ENCODE measurements at places on chromosomes 4 and X.

DNA sequence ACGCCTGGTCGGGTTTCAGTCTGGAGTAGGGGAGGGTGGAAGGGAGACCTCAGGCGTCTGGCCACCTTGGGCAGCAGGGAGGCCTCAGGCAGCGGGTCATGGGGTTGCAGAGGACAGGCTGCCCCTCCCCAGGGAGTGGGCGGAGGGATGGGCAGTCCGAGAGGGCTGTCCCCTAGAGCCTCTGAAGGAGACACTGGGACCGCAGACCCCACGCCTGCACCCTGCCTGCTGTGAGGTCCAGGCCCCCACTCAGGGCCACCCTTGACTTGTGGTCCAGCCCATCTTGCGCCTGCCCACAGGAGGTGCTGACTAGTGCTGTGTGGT lies 16.5 kb downstream of the FGFRL1 start:
- no peak for DNase-seq

DNA sequence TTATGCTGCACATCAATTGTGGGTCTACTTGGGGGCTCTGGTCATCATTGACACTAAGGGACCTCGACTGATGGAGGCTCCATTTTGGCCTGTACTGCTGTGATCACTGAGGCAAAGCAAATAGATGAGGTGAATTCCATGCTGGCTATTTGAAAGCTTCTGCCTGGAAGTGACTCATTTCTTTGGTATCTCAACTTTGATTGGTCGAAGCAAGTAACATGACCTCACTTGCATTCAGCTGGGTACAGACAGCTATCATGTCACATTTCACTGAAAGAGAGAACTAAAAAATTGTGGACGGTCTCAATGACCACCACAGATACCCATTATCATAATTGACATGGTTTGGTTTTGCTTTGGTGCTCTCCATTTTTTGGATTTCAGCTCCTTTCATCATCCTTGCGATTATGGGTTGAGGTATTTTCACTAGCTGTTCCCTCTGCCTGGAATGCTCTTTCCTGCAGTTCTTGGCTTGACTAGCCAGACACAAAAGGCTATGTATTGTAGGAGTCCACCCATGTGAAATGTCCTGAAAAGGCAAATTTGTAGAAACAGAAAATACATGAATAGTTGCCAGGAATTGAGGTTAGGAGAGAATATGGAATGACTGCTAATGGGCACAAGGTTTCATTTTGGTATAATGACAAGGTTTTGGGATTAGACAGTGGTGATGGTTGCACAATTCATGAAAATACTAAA lies 369.2 kb upstream of the LCORL start:
- no peak for DNase-seq

DNA sequence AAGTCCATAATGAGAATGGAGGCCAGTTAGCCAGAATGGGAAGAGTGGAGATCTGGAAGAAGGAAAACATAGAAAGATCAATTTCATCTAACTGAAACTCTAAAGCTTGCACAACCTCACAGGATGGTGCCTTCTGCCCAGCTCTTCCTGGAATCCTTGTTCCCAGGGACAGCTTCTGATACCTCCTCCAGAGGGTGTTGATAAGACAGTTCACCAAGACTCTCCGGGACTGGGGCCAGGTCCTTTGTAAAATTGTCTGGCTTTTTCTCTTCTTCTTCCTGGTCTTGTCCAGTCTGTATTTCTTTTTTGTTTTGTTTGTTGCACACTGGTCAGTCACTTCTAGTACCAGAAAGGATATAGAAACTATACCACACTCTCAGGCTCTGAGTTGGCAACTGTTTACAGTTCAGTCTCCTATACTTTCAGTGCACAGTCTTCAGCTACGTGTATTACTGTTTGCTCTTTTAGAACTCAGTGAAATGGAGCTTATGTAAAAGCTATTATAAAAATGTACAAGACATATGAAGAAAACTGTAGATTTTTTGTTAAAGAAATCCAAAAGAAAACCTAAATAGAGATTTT lies 142.8 kb upstream of the RPL34 start:
- DNase-seq: no peak

DNA sequence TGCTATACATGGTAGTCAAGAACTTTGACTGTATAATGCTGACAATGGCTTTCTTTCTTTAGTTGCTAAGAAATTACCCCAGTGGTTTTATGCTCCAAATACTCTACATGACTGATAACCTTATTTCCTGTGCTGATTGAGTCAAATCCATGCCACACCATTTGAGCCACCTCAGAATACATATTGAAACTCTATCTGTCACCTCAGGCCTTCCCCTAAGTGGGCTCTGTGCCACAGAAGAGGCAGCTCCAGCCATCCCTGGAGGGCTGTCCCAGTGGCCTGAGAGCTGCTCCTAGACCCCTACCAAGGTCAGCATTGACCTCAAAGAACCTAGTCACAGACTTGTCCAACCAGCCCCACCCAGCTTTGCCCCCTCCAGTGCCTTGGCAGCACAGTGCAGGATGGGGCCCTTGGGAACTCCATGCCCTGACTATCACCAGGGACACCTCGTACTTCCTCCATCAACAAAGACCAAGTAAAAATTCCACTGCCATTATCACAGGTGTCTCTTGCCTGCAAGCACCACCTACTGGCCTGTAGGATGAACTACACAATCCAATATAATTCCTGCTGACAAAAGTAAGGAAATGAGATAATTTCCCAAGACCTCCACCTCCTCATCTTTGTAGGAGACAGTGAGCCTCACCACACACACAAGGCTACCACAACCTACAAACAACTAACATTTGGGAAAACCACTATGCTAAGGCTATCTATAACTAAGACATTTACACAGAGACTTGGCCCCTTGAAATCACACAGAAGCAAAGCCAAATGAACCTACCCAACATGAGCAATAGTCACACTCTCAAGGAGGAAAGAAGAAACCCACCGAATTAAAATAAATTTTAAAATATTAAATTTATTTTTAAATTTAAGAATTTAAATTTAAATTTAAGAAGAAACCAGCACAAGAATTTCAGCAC lies 239.9 kb downstream of the NKX6-1 start:
- DNase-seq: no peak

DNA sequence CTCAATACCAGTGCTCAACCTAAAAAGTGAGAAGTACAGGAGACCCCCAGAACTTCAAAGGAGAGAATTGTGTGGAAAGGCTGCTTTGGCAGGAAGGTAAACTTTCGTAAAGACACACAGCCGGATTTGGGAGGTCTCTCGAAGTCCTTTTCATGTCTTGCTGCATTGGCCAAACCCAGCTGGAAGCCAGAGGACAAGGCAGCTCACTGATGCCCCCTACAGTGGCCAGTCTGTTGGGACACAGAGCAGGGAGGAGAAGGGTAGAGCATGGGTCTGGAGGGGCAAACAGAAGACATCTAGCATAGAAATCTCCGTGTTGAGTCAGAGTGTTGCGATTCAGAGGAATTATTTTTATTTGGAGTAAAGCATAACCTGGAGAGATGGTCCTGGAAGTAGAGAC lies 198.9 kb downstream of the ANK2 start:
- peak; percentile 3 for DNase-seq

- no peak for DNase-seq
These were observed 278.3 kb downstream of the PCDH18 start for GRCh38 chr4:137253949-137254348.

DNA sequence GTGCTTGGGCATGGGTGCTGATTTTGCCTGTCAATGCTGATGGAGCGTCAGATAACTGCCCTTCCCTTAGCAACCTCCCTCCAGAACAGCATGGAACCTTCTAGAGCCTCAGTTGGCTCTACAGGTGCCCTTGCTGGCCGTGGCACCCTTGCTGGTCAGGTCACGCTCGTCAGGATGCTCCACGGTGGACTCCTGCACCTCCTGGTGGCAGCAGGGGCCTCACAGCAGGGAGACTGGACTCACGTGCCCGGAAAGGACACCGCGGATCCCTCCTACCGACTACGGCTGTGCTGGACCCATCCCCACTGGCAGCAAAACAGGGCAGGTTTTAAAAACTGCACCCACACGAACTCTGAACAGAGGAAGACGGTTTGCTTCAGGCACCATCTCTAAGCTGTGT lies 82.1 kb upstream of the AFAP1 start:
- DNase-seq: no peak

DNA sequence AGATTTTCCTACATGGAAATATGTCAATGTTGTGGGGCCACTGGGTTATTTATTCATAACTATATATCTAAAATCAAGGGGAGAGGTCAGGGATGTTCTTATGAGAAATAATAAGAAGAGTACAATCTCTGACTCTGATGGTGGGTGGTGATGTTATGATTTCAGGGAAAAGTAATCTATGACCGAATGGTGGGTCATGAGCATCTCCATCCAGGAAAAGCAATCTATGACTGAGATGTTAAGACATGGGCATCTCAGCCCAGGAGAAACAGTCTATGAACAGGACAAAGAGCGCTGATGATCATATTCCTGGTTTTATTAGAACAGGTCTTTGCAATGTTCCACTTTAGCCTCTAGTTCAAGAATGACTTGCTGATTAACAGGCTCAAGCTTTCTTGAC lies 137.1 kb downstream of the ARSF start:
- no peak for DNase-seq

- peak; percentile 70 for DNase-seq
These were observed at the start of gene PCDH19 for GRCh38 chrX:100409610-100410590. Gene PCDH19 (minus strand): TSS chrX:100410273. CDS start chrX:100408597, 1,676 bp downstream.

DNA sequence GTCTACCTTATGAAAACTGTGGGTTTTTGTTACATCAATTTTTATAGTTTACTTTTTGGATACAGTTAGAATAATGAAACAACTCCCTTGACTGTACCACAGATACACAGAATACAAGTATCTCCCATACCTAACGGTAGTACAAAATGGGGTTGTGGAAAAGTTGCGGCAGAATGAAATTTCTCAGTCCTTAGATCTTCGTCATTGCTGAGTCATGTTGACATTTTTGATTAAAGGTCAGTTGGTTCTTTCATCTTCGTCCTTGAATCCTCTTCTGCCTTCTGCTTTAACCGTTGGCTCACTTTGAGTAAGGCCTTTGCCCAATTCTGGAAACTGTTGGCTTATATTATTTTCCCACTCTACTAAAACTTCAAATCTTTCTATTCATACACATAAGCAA lies 75.6 kb downstream of the TRIML1 start:
- no peak for DNase-seq

DNA sequence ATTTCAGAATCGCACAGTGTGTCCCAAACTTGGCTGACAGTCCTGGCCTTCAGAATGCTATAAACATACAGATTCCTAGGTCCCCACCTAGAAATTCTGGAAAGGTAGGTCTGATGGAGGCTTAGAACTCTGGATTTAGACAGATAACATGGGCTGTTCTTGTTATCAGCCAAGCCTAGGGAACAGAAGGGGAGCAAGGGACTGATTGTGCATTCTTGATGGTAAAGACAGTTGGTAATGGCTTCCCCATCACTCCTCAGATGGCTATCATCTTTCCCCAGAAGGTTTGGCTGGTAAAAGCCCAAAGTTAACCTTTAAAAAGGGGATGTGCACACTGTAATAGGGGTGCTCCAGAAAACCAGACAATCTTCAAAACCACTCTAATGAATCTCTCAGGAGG lies 35.7 kb downstream of the DIPK2B start:
- DNase-seq: no peak

- no peak for DNase-seq
These were observed 14.7 kb downstream of the S100G start for GRCh38 chrX:16664626-16665025.

DNA sequence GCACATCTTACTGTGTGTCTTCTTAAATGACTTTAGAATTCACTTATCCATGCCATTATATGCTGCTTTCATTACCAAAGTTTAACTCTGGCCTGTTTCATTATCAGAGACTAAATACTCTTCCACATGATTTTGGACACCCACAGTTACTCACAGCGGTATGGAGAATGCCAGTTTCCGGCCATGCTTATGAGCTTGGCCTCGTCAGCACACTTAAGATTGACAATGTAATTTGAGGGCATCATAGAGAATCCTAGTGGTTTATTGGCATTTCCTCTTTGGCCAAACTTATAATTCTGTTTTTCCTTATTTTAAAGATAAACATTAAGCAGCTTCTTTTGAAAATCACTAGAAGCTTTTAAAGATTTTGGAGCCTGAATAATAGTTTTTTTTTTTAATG lies 104.5 kb downstream of the IRF2 start:
- DNase-seq: no peak

DNA sequence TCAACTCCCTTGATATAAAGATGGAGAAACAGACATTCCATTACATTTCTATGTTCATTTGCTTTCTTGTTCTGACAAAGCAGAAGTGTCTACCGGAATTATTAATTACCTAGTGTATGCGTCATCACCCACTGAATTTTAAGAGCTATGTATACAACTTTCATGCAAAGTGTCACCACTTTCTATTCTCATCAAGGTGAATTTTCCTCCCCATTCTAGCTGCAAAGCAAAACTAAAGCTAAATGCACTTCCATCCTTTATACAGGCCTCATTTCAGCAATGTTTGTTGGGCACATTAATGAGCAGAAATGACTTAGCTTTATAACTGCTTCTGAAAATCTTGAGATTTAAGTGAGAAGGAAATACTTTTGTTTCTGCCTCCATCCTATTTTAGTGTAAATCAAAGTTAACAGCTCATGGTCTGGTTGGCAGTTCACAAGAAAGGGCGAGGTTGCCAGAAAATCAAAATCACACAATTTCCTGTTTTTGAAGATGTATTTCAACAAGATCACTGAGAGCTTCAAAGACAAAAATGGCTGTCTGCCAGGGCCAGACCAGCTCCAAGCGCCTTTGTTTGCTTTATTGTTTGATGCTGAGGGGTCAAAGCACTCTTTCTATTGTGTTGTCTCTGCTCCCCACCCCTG lies 7.2 kb upstream of the FAM9C start:
- DNase-seq: no peak

DNA sequence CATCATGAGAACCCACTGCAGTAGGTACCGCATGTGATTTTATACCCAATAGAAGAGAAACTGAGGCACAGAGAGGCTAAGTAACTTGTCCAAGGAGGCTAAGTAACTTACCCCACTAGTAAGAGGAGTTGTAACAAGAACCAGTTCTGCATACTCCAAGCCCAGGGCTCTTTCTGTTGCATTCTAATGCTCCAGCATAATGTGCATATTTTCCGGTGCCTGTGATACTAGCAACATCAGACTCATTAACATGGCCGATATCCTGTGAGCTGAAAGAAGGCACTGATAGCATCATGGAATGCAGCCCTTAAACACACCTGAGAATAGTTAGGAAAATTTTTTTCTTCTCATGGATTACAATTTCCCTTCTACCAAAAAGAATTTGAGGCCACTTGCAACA lies 39.7 kb upstream of the KLF3 start:
- DNase-seq: no peak

- DNase-seq: no peak
These were observed 23.9 kb downstream of the ZFYVE28 start for GRCh38 chr4:2394528-2394927.

- DNase-seq: no peak
These were observed 456.8 kb downstream of the TRIML1 start for GRCh38 chr4:188596021-188596420.

- no peak for DNase-seq
These were observed 165.6 kb downstream of the CBR4 start for GRCh38 chr4:168844353-168845049.

DNA sequence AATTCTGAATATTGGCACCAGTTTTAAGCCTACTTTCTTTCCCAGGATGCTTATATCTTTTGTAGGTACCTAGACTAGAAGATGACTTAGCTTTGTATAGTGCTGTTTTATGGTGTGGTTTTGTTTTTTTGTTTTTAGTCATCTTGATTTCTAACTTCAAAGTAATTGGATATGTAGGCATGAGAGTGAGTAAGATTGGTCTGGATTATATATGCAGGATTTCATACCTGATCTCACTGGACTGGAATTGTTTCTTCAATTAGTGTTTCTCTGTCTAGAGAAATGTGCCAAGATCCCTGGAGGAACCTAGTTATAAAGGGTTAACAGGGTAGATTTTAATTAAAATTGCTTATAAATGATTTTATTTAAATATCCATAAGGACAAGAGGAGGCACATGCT lies 23.1 kb downstream of the NAP1L5 start:
- no peak for DNase-seq

- DNase-seq: no peak
These were observed 345.3 kb upstream of the BMP3 start for GRCh38 chr4:80685214-80685613.

Measured in NCI-H446 (cell line).